EL (cell line): ENCODE measurements at places on chromosomes 1 and 21.

DNA sequence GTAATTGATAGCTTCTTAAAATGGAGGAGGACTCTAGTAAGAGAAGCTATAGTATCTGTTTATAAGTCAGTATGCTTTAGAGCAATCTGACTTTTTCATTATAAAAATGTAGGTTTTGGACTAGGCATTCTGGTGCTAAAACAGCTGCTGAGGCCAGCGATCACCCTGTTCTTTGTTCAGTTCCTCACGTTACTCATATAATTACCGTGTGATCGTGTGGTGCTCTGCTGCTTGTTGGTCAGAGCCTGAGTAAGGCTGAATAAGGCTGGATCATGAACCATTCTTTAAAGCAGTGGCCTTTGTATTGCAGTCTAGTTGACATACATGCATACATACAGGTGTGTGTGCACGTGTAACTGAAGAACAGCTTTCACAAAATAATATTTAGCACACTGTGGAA, 25.2 kb downstream of the CDC42 start:
- no peak for DNase-seq

DNA sequence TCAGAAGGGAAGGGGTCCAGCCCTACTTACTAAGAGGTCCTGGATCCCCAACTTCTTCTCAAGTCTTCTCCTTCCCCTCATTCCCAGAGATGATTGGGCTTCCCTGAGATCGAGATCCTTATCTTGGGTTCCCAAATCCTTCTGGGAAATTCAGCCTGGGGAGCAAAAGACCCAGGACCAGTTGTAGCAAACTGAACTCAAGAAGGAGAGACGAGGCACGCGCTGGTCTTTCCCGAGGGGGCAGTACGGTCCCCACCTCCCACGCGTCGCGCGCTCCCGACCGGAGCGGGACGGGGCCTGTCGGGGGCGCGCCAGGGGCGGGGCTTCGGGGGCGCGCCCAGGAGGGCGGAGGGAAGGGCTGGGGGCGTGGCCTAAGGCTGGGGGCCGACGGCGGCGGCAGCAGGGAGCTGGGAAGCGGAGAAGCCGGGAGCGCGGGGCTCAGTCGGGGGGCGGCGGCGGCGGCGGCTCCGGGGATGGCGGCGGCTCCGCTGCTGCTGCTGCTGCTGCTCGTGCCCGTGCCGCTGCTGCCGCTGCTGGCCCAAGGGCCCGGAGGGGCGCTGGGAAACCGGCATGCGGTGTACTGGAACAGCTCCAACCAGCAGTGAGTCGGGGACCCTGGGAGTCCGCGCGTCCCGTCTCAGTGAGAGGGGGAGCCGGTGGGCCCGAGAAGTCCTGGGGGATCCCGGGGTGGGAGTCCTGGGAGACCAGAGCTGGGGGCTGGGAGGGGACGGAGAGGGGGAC, at the start of gene EFNA3:
EFNA3 (plus strand) TSS at position 369 of the 741 bp plus-strand sequence; CDS start at position 474, 105 bp downstream.
- peak; percentile 62 for DNase-seq

GRCh38 chr1:162779043-162779442, 11.5 kb upstream of the HSD17B7 start:
- no peak for DNase-seq

DNA sequence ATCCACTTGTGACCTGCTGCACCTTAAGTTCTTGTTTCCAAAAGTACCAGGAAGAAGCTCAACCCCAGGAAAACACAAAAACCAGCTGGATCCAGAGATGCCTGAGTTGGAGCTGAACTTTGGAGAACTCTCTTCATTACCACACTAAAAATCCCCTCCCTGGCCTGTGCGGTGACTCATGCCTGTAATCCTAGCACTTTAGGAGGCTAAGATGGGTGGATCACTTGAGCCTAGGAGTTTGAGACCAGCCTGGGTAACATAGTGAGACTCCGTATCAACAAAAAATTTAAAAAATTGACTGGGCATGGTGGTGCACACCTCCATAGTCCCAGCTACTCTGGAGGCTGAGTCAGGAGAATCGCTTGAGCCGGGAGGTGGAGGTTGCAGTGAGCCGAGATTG, 6.2 kb downstream of the MAP1LC3C start:
- DNase-seq = peak; percentile 70

GRCh38 chr1:41673378-41673777, 188.9 kb upstream of the EDN2 start:
- no peak for DNase-seq

- no peak for DNase-seq
Observed at GRCh38 chr1:118202076-118202608, 17.1 kb upstream of the SPAG17 start.

- DNase-seq = no peak
Observed at GRCh38 chr1:211571998-211572397, 7.0 kb downstream of the SLC30A1 start.

GRCh38 chr1:211876851-211877590, 46.5 kb upstream of the LPGAT1 start:
- DNase-seq = no peak

DNA sequence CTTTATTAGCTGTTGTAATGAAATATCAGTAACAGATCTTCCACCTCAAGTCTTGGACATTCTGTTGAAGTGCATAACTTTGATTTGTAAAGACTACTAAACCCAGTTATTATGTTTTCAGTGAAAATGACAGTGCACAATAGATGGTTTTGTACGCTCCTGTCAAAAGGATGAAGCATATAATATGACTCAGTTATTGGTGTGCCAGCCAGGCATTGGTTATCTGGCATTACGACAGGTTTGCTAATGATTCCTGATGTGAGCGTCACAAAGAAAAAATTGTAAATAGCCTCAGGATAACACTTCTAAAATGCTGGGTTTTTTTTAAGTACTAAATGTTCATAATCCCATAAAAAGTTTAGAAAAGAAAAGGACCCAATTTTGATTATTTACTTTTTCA, 147.9 kb downstream of the MAGI3 start:
- peak; percentile 57 for DNase-seq

DNA sequence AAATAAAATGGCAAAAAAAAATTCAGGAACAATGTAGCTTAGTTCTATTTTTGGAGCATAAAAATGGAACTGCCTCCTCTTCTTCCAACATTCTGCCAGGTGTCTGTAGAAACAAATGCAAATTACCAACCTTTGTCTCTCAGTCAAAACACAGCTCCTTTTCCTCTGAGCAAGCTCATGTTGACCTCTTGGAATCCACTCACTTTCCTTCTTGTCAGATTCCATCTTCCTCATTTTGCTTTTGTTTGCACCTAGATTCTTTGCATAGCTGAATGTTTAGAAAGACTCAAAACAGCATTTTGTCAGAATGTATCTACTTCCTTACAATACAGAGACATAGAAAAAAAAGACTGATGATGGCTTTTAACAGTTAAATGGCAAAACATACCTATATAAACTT, 178.2 kb downstream of the ADGRL2 start:
- no peak for DNase-seq

DNA sequence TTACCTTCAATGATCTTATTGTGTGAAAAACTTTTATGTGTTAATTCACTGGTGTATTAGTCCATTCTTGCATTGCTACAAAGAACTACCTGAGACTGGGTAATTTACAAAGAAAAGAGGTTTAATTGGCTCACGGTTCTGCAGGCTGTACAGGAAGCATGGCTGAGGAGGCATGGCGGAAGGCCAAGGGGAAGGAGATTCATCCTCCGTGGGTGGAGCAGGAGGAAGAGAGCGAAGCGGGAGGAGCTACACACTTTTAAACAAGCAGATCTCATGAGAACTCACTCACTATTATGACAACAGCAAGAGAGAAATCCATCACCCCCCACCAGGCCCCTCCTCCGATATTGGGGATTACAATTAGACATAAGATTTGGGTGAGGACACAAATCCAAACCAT, 44.2 kb upstream of the RGS7 start:
- no peak for DNase-seq

DNA sequence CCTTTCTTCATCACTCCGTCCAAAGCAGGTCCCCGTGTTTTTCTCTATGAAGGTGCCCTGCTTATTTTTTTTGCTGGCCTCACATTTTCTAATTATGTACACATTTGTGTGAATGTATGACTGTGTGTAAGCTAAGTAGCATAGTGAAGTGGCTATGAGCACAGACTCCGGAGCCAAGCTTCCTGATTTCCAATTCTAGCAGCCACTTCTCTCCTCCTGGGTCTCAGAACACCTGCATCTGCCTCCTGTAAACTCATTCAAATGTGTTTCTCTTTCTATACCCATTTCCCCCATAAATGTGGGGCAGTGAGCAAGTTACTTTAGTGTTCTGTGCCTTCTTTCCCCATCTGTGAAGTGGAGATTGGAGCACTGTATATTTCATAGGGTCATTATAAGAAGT, 2.1 kb downstream of the SLAMF6 start:
- no peak for DNase-seq

- DNase-seq = no peak
Observed at GRCh38 chr21:42925114-42925926, at the start of gene ERVH48-1. Gene ERVH48-1 (minus strand): TSS chr21:42925630. CDS start chr21:42919006, 6,624 bp downstream.

DNA sequence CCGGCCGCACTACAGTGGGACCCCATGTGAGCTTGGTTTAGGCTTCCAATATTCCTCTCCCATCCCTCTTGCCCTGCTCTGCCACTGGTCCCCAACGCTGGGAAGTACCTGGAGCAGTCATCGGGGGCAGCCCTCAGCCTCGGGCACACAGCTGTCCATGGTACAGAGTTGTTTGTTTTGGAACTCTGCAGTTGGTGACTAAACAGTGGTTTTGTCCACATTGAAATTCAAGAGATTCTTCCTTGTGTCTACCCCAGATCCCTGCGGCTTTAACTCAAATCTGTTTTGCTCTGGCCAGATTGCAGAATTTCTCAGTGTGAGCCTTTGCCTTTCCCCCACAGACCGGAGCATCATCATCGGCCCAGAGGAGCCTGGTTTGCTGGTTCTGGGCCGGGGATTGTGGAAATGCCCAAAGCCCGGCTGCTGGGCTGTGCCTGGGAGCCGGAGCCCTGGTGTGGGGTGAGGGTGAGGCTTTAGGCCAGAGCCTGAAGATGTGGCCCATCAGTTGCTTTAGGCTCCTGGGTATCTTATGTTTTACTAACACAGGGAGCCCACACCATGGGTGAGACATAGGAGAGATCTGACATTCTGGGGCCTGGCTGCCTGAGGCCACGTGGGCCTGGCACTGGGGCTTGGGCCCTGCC, 93.2 kb downstream of the ARHGEF10L start:
- DNase-seq = peak; percentile 75

DNA sequence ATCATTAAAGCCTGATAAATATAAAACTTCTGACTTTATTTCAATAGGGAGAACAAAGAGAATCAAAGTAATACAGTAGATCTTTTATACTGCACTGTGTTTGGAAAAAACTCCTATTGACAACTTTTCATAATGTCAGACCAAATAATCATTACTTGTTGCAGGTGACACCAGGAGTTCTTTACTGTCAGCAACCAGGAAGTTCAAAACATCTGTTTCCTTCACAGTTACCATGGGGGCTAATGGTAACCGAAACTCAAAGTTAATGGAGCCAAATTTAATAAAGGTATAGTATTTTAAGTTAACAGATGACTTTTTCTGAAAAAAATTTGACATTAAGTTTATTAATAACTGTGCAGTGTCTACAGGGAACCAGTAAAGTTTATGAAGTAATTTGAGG, 10.6 kb downstream of the EFCAB7 start:
- DNase-seq = no peak
